Aortic smooth muscle cell (primary cell): ENCODE measurements at places on chromosomes 1 and 21. TPM values are rescaled to one million over a fixed set of nuclear protein-coding genes. Genes with fewer than 3 reads are reported as not detected.

Gene SORT1
- total RNA-seq = 15.2 and 21.3 TPM in 2 replicates

Gene LMX1A
- total RNA-seq = not detected in 2 replicates

Gene SPAG17
- not detected in 2 replicates for total RNA-seq

Gene OR2T11
- total RNA-seq = not detected in 2 replicates

Gene OPTC
- total RNA-seq = not detected in 2 replicates

Gene AGMAT
- total RNA-seq = 0.68 and 1.1 TPM in 2 replicates

Gene NKAIN1
- not detected in 2 replicates for total RNA-seq

Gene CXADR
- total RNA-seq = 0.26 and 1.3 TPM in 2 replicates

Gene LCE1B
- not detected in 2 replicates for total RNA-seq

Gene TRPM2
- under 0.01 TPM in 1 of 2 replicates, not detected in the other for total RNA-seq

Gene DAB1
- total RNA-seq = under 0.01 TPM in 1 of 2 replicates, not detected in the other

Gene S100A9
- 0.19 TPM in 1 of 2 replicates, not detected in the other for total RNA-seq

Gene DMBX1
- total RNA-seq = not detected in 2 replicates

Gene CDC42SE1
- 54.8 and 56.1 TPM in 2 replicates for total RNA-seq

Gene SLC1A7
- 0.13 and 0.25 TPM in 2 replicates for total RNA-seq

Gene MX1
- 2.9 and 5.7 TPM in 2 replicates for total RNA-seq

Gene MIXL1
- total RNA-seq = not detected in 2 replicates

Gene PLXNA2
- 12.8 and 19.6 TPM in 2 replicates for total RNA-seq

Gene KISS1
- total RNA-seq = not detected in 2 replicates

Gene A3GALT2
- not detected in 2 replicates for total RNA-seq
